Right cardiac atrium (tissue), 5 donors: ENCODE measurements at places on chromosomes 2 and 18. TPM values are rescaled to one million over a fixed set of nuclear protein-coding genes. Genes with fewer than 3 reads are reported as not detected.

DNA sequence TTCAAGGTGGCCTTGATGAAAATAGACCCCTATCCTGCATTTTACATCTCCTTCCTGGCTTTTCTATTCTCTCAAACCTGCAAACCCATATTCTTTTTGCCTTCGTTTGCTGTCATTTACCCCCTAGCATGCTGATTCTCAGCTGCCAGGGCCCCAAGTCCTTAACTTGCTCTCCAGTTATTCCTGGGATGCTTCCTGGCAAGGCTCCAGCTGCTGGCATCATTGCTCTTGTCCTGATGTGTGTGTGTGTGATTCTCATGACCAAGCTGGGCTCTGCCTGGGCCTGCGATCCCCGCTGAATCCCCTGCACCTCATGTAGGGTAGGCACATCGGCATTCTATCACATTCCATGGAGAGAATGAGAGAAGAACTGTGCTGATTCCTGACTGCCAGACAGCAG lies 11.9 kb downstream of the NPAS2 start:
- DNase-seq = peak; percentile 65

GRCh38 chr2:199366406-199366805 lies 91.3 kb downstream of the SATB2 start:
- no peak for DNase-seq

DNA sequence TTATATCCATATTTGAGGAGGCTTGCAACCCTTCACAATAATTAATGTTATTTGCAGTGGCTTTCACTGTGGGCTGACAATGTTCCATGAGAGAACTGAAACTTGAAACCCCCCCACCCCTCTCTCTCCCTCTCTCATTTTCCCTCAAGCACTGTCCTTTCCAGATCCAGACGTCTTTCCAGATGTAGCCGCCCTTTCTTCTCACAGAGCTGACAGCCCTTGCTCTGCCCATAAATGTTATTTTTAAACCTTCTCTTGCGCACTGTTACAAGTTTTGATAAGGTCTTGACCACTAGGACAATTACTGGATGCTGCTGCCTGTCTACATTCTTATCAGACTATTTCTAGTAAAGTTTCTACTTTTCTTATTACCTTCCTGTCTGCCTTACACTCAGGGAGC lies 91.4 kb upstream of the LINC00305 start:
- no peak for DNase-seq

GRCh38 chr18:47215554-47216138 lies 35.8 kb downstream of the SKOR2 start:
- no peak for DNase-seq

- peak; percentile 84 for DNase-seq
These were observed 203.2 kb downstream of the SH3RF3 start for GRCh38 chr2:109331896-109332848.

Gene UGT1A8
- not detected for total RNA-seq
